ENCODE measurements at places on chromosomes 7 and 10.

- DNase-seq, result peak; percentile 89
Observed at GRCh38 chr10:78974617-78975317, 94.0 kb upstream of the ZMIZ1 start.

DNA sequence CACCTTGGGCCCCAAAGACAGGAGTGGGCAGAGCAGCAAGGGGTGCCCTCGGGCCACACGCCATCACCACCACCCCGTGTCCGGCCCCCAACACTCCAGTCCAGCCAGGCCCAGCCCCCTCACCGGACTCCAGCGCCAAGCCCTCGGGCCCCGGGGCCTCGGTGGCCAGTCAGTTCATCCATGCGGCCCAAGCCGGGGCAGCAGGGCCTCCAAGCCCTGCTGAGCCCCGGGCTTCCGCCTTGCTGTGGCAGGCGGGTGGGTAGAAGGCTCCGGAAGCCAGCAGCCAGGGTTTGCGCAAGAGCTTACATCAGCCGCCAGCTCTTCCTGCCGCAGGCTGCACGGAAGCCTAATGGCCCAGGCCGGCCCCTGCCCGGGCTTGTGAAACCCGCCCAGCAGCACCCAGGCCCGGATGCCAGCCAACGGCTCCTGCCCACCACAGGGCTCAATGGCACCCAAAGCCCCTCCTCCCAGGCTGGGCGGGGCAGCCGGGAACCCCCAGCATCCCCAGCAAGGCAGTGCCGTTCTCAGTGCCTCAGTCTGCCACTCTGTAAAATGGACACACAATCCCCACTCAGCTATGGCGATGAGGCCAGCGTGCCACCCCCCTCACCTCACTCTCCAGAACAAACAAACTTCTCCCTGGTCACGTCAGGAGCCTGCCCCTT, 26.5 kb downstream of the TNRC18 start:
- DNase-seq, result peak; percentile 89

DNA sequence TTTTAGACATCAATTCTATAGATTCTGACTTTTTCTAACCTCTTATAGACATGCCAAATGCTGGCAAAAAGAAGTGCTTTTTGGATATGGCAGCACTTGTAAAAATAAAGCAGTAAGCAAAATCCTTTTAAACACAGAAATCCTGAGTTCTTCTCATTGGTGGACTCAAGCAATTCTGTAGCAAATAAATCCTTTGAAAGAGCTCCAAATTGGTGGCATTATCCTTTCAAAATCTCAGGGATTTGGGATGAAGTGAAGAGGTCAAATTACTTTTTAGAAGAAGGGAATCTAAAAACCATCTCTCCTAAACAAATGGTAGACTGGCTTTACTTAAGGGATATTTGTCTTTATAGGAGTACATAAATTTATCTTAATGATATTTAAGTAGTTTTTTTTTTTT, 17.5 kb upstream of the ASCC1 start:
- DNase-seq, result no peak

GRCh38 chr7:20798081-20798693, 11.5 kb upstream of the SP8 start:
- DNase-seq, result no peak

DNA sequence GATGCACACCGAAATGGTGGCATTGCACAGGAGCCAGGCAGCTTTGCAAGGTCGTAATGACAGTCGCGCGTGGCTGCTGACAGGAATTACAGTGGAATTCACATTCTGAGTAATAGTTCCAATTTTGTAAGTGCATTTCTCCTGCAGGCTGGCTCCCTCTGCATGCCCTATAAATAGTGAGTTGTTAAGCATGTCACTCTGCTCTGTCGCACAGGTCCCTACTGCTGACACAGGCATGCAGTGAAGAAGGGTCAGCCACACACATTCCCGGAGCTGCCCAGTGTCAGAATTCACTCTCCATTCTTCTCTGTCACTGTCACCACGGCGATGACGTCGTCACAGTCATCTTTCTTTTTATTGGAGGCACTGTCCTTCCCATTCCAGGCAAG, 49.2 kb upstream of the SHH start:
- DNase-seq, result no peak

GRCh38 chr7:4683884-4684565, 1.9 kb downstream of the FOXK1 start:
- peak; percentile 76 for DNase-seq
